ENCODE measurements at places on chromosomes 5 and 9.
A peak's percentile ranks its signal among the peaks of the same experiment; 100 is the strongest.

DNA sequence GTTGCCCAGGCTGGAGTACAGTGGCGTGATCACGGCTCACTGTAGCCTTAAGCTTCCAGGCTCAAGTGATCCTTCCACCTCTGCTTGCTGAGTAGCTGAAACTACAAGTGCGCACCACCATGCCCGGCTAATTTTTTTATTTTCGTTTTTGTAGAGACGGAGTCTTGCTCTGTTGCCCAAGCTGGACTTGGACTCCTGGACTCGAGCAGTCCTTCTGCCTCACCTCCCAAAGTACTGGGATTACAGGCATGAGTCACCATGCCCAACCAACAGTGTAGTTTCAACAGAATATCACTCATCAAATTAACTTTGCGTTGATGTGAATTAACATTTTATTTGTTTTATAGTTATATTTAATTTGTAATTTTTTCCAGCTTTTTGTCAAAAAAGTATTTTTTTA lies 45.3 kb downstream of the WDR70 start:
- H3K36me3 ChIP-seq, result peaks cover 3% of the 10 kb centered on the region
- no peak for DNase-seq
- H3K27ac ChIP-seq, result no peak overlapping the region
- no peak overlapping the region for H3K4me3 ChIP-seq

DNA sequence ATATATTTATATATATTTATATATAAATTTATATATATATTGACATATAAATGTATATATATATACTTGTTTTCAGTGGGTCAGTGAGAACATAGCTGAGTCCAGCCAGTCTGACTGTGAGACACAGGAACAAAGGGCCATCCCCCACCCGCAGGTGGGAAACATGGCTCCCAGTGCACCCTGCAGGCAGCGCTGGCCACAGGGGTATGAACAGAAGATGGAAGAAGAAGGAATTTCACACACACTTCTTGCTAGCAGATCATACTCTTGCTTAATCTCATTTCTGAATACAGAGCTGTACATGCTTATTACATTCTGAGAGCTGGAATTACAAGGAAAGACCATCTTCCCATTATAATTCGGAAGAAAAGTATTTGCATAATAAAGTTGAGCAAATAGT lies 595.4 kb downstream of the IRX1 start:
- H3K4me3 ChIP-seq, result no peak overlapping the region
- H3K27me3 ChIP-seq, result no peaks in the 10 kb centered on the region
- DNase-seq, result peak; percentile 29
- no peaks in the 10 kb centered on the region for H3K4me1 ChIP-seq
- H3K36me3 ChIP-seq, result no peaks in the 10 kb centered on the region

DNA sequence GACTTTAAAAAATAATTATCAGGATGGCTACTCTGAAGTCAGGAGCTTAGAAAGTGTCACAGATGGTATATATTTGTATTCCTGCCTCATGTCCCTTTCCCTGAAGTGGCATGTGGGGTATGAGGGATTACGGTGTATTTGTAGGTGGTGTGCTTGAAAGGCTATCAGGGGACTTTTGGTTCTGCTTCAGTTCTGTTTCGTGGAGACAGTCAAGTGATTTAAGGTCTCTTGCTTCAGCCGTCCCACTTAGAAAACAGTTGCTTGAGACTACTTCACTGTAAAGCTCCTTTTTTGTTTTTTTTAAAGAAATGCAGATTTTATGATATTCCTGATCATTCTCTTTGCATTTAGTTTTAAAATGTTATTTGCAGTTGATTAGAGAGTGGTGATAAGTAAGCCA lies 18.3 kb downstream of the PARP8 start:
- H3K36me3 ChIP-seq, result peaks cover 50% of the 10 kb centered on the region
- DNase-seq, result no peak
- H3K27ac ChIP-seq, result peak overlapping the region; percentile 11
- H3K27me3 ChIP-seq, result no peaks in the 10 kb centered on the region

- peaks cover 17% of the 10 kb centered on the region for H3K27me3 ChIP-seq
- DNase-seq, result no peak
- H3K27ac ChIP-seq, result no peak overlapping the region
- H3K4me3 ChIP-seq, result no peak overlapping the region
- no peaks in the 10 kb centered on the region for H3K36me3 ChIP-seq
- no peaks in the 10 kb centered on the region for H3K4me1 ChIP-seq
These were observed 46.0 kb upstream of the OSMR start for GRCh38 chr5:38799556-38800377.

DNA sequence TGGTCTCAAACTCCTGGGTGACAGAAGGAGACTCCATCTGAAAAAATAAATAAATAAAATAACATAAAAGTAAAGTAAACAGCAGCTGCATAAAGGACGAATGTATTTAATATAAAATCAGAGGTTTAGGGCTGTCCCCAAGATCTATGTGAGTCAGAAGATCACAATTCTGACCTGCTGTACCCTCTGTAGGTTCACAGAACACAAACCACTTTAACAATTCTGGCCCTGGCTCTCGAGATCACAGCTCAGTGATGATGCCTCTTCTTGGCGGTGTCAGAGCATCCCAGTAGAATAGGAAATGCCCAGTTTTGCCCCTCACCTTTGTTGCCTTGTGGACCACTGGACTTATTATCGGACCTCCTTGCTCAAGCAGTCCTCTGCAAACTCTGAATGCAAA lies 380.9 kb downstream of the TLE1 start:
- DNase-seq, result no peak
- no peaks in the 10 kb centered on the region for H3K36me3 ChIP-seq
- H3K27ac ChIP-seq, result no peak overlapping the region
- H3K27me3 ChIP-seq, result no peaks in the 10 kb centered on the region
- H3K4me3 ChIP-seq, result no peak overlapping the region
